HTR-8/SVneo (cell line): ENCODE measurements at places on chromosomes 7 and 10.

- DNase-seq: no peak
Measured at GRCh38 chr10:120683454-120683853, 167.7 kb upstream of the WDR11 start.

- no peak for DNase-seq
Measured at GRCh38 chr7:123346766-123347165, 147.0 kb upstream of the SLC13A1 start.

DNA sequence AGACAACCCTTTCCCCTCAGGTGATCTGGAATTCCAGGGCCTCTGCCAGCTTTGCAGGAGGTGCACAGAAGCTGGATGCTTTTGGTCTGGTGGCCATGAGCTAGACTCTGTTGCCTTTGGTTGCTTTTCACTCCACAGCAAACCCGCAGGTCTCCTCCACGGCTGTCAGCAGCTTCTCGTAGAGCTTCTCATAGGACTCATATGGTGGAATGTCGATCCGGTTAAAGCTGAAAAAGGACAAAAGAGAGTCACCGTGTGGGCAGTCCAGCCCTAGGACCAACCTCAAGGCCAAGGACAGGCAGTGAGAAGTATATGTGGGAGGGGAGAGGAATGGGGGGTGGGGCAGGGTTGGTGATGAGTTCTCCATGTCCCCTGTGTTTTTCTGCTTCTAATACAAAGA, 113.5 kb downstream of the SMURF1 start:
- DNase-seq: no peak

DNA sequence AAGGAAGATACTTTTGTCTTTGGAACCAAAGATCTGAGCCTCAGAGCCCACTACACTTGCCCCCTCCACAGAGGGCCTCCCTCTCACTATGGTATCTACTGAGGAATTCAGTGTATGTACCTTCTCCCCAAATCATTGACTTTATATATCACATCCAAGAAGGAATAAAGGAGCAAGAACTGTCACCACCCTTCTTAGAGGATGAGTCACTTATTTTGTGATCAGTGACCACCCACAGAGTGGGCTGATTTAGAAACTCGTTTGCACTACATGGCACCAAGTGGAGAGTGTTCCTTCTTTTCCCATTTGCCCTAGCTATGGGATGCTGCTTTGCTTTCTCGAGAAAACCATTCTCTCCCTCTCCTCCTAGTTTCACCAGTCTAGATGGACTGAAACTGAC, 5.7 kb downstream of the TMEM243 start:
- DNase-seq: no peak

- no peak for DNase-seq
Measured at GRCh38 chr7:88432301-88432700, 125.6 kb upstream of the STEAP4 start.

DNA sequence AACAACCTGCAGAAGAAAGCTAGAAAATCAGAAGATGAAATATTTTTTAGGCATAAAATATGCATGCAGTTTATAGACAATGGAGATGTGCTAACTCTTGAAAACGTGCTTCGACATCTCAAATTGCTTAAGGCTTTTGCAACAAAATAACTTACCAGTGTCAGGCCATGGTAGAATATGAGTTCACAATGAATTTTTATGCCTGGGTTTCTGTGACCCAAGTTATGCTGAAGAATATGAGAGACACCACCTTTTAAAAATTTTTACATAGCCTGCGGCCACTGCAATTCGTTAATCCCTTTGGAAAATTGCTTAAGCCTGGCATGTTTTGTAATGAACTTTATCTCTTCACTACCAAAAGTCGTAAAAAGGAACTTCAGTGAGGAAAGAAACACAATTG, 170.1 kb upstream of the AKR1E2 start:
- no peak for DNase-seq

DNA sequence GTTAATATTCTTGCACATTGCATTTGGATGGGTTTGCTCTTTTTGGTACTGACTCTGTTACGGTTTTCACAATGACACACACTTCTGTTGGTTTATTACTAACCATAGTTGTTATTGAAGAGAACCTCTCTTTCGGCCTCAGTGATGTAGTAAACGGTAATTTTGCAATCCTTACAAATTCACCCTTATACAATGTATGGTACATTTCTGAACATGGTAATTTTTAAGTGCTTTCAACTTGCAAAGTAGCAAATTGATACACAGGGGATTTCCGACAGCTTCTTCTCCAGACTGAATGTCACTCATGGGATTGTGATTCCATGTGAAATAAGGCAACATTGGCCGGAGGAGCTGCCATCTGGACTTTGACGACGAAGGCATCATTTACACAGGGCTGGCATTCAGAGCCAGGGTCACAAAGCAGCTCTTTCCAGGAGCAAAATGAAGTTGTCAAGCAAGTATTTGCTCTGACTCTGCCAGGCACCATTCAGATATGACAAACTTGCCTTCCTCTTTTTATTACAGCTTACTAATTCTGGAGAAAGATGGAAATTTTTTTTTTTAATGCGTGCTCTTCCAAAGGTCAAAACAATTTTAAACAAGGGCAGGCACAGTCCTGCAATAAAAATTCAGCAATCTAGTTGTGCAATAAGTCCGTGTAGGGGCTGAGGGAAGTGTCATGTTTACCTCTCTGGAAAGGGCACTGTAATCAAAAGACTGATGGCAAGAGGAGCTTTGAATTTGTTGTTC, 711.5 kb upstream of the C7orf33 start:
- no peak for DNase-seq

GRCh38 chr7:107494884-107495283, 25.0 kb downstream of the GPR22 start:
- no peak for DNase-seq

- DNase-seq: no peak
Measured at GRCh38 chr7:27972276-27972675, 208.3 kb downstream of the JAZF1 start.

DNA sequence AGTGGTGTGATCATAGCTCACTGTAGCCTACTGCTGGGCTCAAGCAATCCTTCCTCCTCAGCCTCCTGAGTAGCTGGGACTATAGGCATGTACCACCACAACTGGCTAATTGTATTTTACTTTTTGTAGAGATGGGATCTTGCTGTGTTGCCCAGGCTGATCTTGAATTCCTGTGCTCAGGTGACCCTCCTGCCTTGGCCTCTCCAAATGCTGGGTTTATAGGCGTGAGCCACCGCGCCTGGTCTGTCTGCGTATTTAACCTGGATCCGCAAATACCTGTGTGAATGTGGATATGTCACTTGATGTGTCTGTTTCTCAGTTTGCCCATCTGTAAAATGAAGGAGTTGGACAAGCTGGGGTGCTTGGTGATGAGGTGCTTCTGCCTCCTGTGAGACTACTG, 123.9 kb downstream of the BAMBI start:
- DNase-seq: no peak
